MM.1S (cell line): ENCODE measurements at places on chromosomes 16 and 17.

DNA sequence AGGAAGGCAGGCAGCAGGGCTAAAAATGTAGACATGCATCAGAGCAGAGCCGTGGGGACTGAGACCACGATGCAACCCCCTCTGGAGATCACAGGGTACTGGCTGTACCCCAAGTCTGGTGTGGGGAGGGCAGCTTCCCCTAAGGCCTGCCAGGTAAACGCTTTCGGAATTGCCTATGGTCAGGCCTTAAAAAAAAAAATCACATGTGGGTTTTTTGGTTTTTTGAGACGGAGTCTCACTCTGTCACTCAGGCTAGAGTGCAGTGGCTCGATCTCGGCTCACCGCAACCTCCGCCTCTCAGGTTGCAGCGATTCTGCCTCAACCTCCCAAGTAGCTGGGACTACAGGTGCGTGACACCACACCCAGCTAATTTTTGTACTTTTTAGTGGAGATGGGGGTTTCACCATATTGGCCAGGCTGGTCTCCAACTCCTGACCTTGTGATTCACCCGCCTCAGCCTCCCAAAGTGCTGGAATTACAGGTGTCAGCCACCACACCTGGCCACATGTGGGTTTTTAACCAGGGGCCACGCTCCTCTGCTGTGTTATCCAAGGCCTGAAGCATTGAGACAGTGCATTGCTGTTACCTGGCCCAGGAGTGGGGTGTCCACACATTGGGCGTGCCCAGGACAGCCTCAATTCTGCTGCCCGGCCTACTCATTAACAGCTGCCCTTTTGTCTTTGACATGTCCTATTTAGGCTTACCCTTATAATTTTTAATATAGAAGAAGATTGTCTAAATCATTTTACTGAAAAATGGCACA lies 50.4 kb downstream of the LITAF start:
- H3K4me3 ChIP-seq: no peak overlapping the region
- H3K4me1 ChIP-seq: peaks cover 16% of the 10 kb centered on the region
- DNase-seq: no peak
- no peaks in the 10 kb centered on the region for H3K36me3 ChIP-seq
- H3K27me3 ChIP-seq: no peaks in the 10 kb centered on the region
- no peak overlapping the region for H3K27ac ChIP-seq

GRCh38 chr17:77308861-77309726 lies 168.3 kb downstream of the SEC14L1 start:
- no peaks in the 10 kb centered on the region for H3K4me1 ChIP-seq
- no peak overlapping the region for H3K27ac ChIP-seq
- no peak for DNase-seq
- no peaks in the 10 kb centered on the region for H3K36me3 ChIP-seq
- no peaks in the 10 kb centered on the region for H3K27me3 ChIP-seq
- H3K4me3 ChIP-seq: no peak overlapping the region

DNA sequence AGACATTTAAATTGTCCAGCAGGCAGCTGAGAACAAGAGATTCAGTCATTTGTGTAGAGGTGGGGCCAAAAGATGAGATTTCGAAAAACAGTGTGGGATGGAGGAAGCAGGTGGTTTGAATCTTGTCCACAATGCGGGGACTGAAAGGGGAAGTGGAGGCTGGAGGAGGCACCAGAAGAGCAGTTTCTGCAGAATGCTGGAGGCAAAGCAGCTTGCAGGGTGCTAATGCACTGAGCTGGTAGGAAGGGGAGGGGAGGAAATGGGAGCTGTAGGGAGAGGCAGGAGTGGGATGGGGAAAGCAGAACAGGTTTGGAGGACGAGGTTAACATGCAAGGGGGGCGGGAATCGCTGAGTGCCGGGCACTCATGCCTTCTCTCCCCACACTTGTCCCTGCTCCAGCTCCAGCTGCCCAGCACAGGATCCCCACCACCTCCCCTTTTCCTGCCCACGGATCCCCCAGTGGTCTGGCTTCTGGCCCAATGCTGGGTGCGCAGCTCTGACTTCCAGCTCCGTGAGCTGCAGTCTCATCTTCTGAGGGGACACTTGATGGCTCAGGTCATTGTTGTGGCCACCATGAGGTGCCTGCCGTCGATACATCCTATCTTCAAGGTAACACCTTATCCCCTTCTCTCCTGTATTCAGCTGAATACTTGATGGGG lies 9.4 kb downstream of the C17orf100 start:
- H3K4me1 ChIP-seq: peaks cover 5% of the 10 kb centered on the region
- no peaks in the 10 kb centered on the region for H3K27me3 ChIP-seq
- H3K36me3 ChIP-seq: no peaks in the 10 kb centered on the region
- H3K27ac ChIP-seq: no peak overlapping the region

DNA sequence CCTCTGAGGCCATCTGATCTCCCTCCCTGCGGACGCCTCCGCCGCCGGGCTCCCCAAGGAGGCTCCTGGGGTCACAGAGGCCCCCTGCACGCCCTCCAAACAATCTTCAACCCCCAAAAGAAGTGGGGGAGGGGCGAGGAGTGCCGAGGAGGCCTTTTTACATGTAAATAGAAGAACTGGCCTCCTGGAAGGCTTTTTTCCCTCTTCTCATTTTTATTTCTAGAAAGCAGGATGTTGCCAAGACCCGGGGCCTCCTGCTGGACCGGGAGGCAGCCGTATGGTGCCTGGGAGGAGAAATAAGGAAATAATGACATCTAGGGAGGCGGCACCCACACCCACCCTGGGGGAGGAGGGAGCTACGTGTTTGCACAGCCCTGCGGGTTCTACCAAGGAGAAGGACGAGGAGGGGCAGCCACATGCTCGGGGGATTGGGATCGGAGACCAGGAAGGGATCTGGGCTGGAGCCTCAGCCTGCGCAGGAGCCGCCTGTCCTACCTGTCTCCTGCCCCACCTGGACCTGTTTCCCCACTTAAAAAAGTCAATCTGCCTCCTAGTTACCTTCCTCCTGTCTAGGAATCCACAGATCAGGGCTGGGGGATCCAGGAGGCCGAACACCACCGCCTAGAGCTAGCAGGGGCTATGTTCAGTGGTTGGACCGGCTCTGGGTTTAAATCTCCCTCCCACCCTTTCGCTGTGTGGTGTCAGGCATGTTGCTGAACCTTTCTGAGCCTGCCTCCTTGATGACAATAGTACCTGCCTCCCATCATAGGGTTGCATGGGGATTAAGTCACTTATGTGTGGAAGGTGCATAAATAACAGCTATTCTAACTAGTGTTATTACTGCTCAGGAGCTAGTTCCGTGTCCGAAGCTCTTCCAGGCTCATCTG lies 175.7 kb upstream of the GSE1 start:
- DNase-seq: no peak
- no peaks in the 10 kb centered on the region for H3K4me1 ChIP-seq
- no peak overlapping the region for H3K27ac ChIP-seq
- H3K27me3 ChIP-seq: peaks cover 38% of the 10 kb centered on the region
- H3K4me3 ChIP-seq: no peak overlapping the region

DNA sequence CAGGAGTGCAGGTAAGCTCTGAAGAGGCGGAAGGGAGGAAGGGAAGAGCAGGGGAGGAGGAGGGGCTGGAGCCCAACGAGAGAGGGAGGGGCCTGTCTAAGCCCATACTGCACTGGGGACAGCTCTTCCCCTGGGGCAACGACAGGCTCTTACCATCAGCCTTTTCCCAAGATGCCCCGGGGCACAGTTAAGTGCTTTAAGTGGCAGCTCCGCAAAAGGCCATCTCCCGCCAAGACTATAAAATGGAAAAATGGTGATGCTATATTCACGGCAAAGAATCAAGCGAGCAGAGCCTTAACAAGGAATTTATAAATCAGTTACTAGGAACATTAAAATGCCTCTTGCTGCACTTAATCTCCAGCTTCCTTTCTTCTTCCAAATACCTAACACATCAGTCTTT lies 110.2 kb upstream of the NLRP1 start:
- H3K4me3 ChIP-seq: no peak overlapping the region
- DNase-seq: no peak
- no peak overlapping the region for H3K27ac ChIP-seq
- H3K36me3 ChIP-seq: no peaks in the 10 kb centered on the region
- no peaks in the 10 kb centered on the region for H3K27me3 ChIP-seq

DNA sequence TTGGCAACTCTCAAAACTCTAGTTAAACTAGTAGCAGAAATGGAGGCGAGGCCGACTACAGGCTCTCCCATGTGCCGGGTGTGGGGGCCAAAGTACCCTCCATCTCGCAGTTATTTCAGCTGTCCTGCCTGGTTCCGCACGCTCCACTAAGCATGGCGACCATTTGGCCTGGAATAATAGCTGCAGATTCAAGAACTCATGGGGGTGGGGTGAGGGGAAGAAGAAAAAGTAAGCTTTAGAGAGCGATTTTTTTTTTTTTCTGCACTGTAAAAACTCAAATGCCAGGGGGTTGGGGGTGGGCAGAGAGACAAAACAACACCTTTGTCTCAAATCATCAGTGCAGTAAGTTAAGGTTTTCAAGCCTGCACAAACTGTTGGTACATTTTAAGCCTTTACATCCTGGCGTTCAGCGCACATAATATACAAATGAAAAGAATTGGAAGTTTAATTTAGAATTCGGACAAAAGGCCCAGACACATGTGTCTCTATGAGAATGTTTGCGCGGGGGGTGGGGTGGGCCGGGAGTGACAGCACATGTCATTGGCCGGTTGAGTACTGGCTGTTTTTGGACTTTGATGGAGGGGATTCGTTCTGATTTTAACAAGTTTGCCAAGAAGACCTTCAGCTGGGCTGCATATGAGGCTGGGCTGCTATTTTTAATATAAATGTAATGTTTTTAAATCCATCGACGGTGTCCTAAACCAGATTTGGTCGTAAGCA lies 694.7 kb upstream of the SALL1 start:
- H3K4me3 ChIP-seq: no peak overlapping the region
- no peak for DNase-seq
- no peaks in the 10 kb centered on the region for H3K36me3 ChIP-seq
- no peak overlapping the region for H3K27ac ChIP-seq
- H3K27me3 ChIP-seq: no peaks in the 10 kb centered on the region

DNA sequence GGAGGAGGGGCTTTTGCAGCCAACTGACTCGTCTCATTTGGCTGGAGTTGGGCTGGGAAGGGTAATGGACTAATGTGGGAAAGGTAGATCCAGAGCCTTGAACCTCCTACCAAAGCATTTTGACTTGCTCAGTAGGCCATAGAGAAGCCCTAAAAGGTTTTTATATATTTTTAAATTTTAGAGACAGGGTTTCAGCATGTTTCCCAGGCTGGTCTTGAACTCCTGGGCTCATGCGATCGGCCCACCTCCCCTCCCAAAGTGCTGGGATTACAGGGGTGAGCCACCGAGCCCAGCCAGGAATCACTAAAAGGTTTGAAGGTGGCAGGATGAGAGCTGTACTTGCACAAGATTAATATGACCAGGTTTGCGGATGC lies 2.0 kb upstream of the PITPNC1 start:
- H3K4me1 ChIP-seq: peaks cover 22% of the 10 kb centered on the region
- no peaks in the 10 kb centered on the region for H3K36me3 ChIP-seq
- H3K4me3 ChIP-seq: 0 out of 2 replicates have a peak overlapping the region, but pooled peaks have one; percentile 15
- H3K27ac ChIP-seq: no peak overlapping the region
- no peaks in the 10 kb centered on the region for H3K27me3 ChIP-seq
- no peak for DNase-seq

DNA sequence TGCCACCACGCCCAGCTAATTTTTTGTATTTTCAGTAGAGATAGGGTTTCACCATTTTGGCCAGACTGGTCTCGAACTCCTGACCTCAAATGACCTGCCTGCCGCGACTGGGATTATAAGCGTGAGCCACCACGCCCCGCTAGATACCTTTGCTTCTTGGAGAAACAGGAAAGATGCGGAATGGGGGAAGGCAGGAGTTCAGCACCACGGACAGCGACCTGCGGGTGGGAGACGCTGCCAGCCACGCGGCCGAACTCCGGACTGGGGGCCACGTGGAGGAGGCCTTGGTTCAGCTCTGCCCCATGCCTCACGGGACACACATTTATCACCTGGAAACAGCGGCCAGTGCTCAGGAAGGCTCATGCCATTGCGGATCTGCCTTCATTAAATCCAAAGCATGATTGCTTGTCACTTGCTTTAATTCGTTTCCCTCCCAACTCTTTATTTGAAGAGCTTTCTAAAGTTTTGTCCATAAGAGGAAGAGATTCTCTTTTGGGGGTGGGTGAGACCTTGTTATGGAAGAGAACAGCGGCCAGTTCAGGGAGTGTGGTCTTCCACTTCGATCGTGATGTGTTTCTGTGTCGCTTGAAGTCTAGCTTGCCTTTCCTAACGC lies 219.9 kb downstream of the ENGASE start:
- H3K4me1 ChIP-seq: no peaks in the 10 kb centered on the region
- DNase-seq: peak; percentile 49
- no peak overlapping the region for H3K4me3 ChIP-seq
- peaks cover 93% of the 10 kb centered on the region for H3K27me3 ChIP-seq
- no peak overlapping the region for H3K27ac ChIP-seq

- peak overlapping the region; percentile 78; the same call in 1 of the 2 replicates for H3K4me3 ChIP-seq
- no peaks in the 10 kb centered on the region for H3K36me3 ChIP-seq
- no peak for DNase-seq
- no peaks in the 10 kb centered on the region for H3K27me3 ChIP-seq
Measured at GRCh38 chr17:50146927-50147665, 3.4 kb downstream of the PPP1R9B start.

DNA sequence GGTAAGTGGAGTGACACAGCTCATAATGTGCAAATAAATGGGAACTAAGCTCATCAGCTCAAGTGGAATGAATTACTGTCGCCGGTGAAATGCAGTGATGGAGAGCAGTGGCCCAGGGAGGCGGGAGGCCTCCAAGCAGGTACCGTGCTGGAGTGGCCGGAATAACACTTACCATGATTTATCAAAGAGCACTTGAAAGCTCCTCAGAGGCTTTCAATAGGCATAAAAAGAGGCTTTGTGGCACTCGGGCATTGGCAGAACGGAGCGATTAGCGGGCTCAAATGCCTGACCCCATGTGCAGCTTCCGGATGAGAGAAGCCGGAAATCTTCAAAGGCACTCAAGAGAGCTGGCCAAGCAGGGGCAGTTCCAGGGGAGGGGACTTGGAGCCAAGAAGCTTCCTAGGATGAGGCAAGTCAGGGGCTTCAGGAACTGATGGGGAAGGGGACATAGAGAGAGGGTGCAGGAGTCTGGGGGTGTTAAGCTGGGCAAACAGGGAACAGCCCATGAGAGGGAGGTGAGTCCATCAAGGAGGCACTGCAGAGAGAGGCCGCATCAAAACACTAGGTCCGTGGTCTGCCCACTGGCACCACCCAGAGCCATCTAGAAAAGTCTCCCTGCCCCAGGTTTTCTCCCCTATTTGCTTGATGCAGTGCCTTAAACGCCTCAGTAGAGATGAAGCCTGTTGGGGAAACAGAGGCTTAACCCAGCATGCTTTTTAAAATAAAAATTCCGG lies 144.0 kb upstream of the IRX6 start:
- H3K36me3 ChIP-seq: no peaks in the 10 kb centered on the region
- H3K4me3 ChIP-seq: no peak overlapping the region
- no peaks in the 10 kb centered on the region for H3K4me1 ChIP-seq
- no peak overlapping the region for H3K27ac ChIP-seq

- no peak overlapping the region for H3K27ac ChIP-seq
- no peak overlapping the region for H3K4me3 ChIP-seq
- no peak for DNase-seq
- peaks cover 7% of the 10 kb centered on the region; the same call in 1 of the 2 replicates for H3K4me1 ChIP-seq
Measured at GRCh38 chr16:88655733-88656281, 5.0 kb upstream of the CYBA start.

- no peaks in the 10 kb centered on the region for H3K27me3 ChIP-seq
- no peaks in the 10 kb centered on the region; the same call in 1 of the 2 replicates for H3K36me3 ChIP-seq
- no peak overlapping the region for H3K27ac ChIP-seq
- H3K4me3 ChIP-seq: no peak overlapping the region
Measured at GRCh38 chr16:48560692-48561091, 49.3 kb downstream of the N4BP1 start.
